ENCODE measurements at places on chromosomes 16 and 17. TPM values are rescaled to one million over a fixed set of nuclear protein-coding genes. Genes with fewer than 3 reads are reported as not detected.

Gene NUP85
- 55.6 TPM for total RNA-seq

Gene SAMD14
- total RNA-seq: 0.50 TPM

Gene WNT3
- total RNA-seq: 6.0 TPM

Gene DYNLRB2
- total RNA-seq: not detected

- peak; percentile 57 for DNase-seq
These were observed 16.3 kb upstream of the MAP3K14 start for GRCh38 chr17:45332989-45333701.

- DNase-seq: peak; percentile 84
These were observed 41.1 kb upstream of the KLHDC4 start for GRCh38 chr16:87806641-87807546.

GRCh38 chr17:50198026-50198669, 3.3 kb downstream of the COL1A1 start:
- DNase-seq: peak; percentile 69

- DNase-seq: peak; percentile 32
These were observed 17.8 kb downstream of the DOC2B start for GRCh38 chr17:163514-164098.

DNA sequence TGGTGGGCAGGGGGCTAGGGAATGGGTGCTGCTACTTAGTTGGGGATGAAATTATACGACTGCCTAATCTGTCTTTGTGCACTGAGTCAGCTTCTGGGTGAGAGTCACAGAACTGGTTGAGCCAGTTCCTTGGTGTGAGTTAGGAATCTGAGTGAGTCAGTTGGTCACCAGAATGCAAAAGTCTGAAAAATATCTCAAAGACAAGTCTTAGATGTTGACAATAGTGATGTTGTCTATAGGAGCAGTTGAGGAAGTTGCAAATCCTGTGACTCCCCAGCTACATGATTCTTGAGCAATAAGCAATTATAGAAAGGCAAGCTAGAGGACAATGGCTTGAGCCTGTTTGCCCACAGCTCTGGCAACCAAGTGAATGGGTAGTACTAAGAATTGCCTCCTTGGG, 399.2 kb downstream of the CNTNAP4 start:
- no peak for DNase-seq

GRCh38 chr16:48001324-48001895, 154.4 kb downstream of the ABCC12 start:
- no peak for DNase-seq

DNA sequence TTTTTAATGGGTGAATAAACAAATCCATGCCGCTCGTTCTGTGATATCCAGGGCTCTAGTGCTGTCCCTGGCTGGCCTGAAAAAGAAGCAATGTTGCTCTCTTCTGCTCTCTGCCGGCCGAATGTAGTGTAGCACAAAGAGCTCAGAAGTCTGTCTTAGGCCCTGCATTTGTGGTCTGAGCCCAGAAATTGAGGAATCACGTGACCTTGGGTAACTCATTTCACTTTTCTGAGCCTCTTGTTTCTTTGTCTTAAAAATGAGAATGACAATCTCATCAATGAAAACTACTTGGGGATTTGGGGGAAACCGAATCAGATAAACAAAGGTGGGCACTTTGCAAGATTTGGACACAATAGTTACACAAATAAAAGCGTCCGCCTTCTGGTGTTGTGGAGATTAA, 381.6 kb upstream of the ASIC2 start:
- peak; percentile 53 for DNase-seq

DNA sequence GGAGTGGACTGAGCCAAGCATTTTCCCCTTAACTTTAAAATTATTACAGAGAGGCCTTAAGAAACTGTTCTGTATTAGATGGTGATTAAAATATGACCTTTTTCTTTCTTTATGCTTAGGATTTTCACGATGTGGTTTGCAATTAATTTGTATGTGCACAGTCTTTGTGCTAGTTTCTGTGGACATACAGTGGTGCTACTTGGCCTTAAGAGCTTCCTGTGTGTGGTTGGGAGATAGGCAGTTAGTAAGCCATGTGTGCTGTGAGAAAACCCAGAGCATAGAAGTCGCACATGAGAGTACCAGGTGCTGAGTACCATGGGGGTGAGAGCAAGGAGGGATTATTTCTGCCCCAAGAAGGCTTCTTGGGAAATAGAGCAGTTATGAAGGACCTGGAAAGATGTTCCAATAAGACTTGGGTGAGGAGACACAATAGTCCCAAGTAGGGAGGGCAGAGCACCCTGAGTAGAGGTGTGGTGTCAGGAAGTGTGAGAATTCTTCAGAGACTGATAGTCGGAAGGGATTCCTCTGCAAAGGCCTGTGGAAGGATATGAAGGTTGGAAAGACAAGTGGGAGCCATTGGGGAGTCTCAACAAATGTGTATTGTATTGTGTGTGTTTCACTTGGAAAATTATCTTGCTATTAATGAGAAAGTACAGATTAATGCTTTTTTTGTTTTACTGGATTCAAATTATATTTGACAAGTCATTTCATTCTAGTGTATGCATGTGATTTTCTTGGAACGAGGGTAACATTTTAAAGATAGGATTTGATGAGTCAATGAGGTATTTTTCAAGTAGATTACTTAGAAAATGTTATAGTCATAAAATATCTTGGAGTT, 239.9 kb downstream of the PRKCA start:
- DNase-seq: peak; percentile 77

DNA sequence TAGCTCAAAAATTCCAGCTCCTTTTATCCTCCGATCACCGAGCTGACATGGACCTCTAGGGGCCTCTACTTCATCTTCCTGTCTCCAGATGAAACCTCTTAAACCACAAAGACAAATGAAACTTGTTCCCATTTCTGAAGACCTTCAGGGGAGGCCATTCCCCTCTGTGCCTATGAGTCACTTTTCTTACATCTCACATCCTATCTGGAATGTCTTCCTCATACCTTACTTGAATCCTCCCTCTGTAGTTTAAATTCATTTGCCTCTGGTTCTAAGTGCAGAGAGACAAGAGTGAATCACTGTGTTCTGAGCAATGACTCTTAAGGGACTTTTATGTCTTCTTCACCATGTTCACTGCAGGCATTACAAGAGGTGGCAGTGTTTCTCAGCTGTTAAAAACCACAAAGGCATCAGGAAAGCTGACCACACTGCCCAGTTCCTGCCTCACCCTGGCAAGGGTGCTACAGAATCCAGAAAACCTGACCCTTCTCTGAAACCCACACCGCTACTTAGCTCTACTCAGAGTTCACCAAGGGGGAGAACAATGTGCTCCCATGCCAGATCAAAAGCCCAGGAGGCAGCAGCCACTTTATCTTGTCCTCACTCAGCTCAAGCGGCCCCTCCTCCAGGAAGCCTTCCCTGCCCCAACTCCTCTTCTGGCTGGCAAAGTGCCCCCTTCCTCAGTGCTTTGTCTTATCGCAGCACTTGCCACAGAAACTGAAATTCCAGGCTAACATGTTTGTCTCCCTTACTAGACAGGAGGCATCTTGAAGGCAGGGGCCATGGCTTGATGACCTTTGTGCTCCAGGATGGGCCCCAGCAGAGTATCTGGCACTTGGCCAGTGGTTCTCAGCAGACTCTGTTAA, 6.4 kb downstream of the CUEDC1 start:
- DNase-seq: peak; percentile 100

DNA sequence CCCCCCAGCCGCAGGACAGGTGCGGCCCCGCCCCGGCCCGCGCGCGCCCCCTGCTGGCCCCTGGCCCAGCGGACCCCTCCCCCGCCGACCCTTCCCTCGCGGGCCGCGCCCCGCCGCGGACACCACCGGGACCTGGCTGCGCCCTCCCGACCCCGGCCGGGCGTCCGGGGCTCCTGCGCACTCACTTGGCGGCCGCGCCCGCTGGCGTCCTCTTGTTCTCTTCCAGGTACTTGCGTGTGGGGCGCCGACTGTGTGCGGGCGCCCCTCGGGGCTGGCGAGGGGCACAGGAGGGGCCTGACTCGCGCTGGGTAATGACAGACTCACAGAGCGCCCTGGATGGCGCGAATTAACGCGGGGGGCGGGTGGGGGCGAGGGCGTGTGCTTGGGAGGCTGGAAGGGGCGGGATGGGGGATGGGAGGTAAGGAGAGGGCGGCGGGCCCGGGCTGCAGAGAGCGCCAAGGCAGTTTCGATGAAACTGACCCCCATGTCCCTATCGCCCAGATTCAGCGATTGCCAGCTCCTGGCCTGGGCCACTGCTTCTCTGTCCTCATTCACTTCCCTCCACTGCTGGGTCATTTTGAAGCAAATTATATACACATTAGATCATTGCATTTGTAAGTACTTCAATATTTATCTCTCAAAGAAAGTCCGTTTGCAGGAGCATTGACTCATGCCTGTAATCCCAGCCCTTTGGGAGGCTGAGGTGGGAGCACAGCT, 445 bp upstream of the DBNDD1 start:
- DNase-seq: peak; percentile 45

DNA sequence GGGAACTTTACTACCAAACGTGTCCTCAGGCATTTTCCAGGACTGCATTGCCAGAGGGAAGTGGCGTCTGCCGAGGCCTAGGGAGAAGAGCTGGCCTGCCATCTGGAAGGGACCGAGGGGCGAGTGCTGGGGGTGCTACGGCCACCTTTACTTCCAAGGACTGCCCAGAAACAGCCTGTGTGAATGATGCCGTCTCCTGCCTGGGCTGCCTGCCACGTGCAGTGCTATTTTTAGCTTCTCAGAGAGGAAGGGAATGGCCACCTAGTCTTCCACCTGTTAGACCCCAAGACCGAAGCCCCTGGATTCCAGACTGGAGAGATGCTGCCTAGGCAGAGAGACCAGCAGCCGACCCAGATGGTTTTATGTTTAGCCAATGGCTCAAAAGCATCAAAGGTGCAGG, 57.2 kb downstream of the VAC14 start:
- DNase-seq: no peak
